ENCODE measurements at places on chromosomes 4 and X.
A peak's percentile ranks its signal among the peaks of the same experiment; 100 is the strongest.

DNA sequence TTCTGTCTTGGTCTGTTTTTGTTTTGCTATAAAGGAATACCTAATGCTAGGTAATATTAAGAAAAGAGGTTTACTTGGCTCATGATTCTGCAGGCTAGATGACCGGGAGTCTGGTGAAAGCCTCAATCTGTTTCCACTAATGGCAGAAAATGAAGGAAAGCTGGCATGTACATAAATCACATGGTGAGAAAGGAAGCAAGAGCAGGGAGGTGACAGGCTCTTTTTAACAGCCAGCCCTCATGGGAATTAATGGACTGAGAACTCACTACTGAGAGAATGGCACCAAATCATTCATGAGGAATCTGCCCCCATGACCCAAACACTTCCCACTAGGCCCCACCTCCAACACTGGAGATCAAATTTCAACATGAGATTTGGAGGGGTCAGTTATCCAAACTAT lies 27.6 kb downstream of the SATL1 start:
- DNase-seq = no peak

DNA sequence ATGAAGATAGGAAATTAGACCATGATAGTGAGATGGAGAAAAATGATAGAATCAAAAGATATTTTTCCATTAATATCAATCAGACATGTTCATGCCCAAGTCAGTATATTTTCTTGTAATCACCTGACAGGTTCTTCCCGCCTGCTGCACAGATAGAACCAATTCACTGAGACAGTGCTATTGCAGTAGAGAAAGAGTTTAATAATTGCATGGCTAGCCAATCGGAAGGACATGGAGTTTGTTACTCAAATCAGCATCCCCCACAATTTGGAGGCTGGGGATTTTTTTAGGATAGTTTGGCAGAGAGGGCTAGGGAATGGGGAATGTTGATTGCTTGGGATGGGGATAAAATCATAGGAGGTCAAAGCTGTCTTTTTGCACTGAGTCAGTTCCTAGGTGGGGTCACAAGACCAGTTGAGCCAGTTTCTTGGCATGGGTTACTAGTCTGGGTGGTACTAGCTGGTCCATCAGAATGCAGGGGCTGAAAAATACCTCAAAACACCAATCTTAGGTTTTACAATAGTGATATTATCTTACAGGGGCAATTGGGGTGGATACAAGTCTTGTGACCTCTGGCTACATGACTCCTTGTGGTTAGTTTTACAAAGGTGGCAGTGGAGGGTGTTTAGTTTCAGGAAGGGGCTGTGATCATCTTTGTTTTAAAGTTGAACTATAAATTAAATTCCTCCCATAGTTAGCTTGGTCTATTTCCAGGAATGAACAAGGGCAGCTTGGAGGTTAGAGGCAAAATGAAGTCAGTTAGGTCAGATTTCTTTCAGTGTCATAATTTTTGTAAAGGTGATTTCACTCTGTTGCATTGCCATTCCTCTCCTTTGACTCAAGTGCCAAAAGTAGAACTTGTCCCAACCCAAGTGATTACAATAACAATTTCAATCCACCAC lies 100.3 kb upstream of the PDE5A start:
- DNase-seq = no peak

DNA sequence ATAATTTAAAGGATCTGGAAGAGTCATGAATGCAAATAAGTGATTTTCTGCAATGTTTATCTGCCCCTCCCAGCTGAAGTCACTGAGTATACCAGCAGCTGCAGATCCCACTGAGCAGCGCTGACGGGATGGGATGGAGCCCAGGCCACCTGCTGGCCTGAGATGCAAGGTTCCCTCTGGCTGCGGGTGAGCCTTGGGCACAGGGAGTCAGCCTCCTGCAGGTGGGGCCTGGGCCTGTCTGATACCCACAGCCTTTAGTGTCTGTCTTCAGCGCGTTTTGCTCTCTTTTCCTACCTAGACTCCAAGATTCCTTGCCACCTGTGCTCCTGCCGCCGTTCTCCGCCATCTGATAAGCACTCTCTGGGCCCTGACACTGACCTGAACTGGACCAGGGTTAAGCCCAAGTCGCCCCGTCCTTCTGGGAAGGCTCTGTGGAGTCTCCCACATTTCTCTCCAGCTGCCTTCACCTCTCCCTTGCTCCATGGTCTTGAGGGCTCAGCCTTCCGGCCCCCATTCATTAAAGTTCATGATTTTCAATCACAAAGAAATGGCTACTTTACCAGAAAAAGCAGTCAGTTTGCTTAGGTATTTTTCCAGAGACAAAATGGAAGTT lies 223.1 kb upstream of the FAT1 start:
- peak; percentile 77 for DNase-seq

DNA sequence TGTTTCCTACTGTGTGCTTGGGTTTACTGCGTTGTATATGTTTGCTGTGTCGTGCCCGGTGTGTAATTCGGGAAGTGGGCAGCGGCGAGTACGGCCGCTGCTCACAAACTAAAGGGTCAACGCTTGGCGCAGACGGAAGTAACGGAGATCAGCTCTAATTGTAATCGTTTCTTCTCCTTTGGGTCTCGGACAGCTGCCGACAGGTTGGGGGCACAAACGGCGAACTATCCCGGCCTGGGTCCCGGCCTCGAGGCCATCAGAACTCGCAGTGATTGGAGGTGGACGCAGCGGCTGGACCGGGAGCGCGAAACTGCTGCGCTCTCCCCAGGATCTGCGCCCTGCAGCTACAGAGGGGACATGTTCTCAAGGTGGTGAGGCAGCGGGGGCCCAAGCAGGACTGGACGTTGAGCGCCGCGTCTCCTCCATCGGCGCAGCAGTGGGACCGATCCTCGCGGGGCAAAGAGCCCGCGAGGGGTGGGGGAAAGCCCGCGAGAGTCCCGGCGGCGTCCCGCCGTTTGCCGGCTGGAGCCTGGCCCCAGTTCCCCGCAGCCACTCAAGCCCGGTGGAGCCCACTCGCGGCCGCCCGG lies 516 bp upstream of the ZIC3 start:
- DNase-seq = no peak

DNA sequence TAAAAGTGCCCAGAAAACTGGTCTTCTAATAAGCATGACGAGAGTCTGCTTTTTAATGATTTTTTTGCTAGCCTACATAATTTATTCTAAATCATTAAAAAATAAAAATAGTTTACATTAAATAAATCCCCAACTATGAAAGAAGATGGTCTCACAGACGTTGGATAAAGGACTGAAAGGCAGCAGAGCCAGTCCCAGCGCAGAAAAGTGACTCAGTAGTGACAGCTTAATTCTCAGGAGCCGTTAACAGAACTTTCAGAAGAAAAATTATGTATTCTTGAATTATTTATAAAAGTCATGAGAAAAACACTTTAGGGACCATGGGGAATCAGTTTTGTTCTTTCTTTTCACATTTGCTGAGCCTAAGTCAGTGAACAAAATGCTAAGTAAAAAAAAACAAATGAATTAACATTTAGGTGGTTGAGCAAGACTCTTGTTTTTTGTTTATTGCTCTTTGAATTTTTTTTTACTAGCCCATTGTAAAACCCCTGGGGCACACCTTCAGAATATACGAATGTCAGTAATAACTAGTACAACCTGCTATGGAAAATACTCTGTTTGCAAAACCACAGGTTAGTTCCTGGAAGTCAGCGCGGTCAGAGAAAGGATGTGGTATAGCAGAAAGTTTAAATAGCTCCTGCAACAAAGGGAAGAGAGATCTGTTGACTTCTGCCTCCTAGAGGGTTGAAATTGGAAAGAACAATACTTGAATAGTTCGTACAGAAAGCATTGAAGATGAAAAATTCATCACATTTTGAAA lies 50.4 kb upstream of the CCDC160 start:
- DNase-seq = no peak

DNA sequence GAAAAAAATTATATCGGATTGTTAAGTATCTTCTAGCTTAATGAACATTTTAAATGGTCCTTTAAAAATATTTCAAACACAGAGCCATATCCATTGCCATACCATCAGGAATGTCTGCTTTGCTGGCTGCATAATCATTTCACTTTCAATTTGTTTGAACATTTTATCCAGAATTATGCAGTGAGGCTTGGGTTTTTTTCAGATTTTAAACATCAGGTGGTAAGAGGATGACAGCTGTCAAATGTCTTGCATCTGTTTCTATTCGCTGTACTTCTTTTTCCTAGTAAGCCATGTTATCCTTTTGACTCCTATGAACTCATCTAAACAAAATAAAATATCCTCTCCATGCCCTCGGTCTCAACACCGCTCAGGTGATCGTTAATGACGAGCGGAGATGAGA lies 802 bp downstream of the RFC1 start:
- DNase-seq = no peak

DNA sequence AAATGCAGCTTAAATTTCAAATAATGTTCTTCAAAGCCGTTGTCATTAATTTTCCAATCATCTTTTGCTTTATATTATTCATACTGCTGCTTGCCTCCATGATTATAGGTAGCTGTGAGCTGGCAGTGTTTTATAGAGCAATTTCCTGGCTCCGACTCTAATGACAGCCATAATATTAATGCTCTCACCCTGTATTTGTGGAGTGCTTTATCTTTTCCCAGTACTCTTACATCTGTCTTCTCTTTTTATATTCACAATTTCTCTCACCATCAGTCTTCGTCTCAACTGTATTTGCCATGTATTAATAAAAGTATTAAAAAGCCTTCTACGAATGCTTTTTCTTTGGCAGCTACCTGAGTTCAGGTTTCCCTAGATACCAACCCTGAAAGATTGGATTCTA lies 21.0 kb downstream of the ATXN3L start:
- no peak for DNase-seq

GRCh38 chr4:167475951-167476350 lies 241.7 kb upstream of the SPOCK3 start:
- DNase-seq = no peak

DNA sequence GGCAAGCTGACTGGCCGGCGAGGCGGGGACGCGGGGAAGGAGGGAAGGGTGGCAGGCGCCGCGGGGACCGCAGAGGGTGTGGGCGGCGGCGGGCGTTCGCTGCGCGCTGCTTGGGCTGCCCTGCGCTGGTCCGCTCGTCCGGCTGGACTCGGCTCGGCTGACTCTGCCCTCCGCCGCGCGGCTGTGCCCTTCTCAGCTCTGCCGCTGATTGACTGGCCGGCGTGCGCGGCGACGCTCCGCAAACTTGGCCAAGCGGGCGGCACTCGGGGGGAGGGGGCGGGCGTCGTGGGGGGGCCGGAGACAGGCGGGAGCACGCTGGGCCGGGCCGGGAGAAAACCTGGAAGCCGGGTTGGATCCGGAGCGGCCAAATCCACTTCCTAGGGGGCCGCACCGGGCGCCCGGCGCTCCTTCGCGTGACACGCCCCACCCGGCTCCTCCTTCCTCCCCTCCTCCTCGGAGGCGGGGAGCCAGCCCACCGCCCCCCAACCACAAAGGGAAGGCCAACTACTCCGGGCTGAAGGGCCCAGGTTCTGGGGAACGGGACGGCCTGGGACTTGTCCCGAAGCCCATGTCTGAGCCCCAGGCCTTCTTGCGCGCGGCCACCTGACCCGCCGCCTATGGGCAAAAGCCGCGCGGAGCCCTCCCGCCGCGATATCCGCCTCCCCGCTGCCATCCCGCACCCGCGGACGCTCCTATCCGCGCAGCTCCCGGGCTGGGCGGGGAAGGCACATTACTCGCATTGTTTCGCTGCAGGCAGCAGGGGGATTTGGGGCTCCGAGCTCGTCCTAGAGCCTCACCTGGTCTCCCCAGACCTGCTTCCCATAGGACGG lies at the start of gene GPC4:
TSS of gene GPC4 (minus strand) at position 214 of the 830 bp plus-strand sequence. CDS start 524 bp downstream, outside the sequence.
- peak; percentile 87 for DNase-seq

GRCh38 chrX:93985344-93986307 lies 311.6 kb downstream of the FAM133A start:
- no peak for DNase-seq

- no peak for DNase-seq
Observed at GRCh38 chrX:10939424-10939823, 171.7 kb upstream of the HCCS start.

DNA sequence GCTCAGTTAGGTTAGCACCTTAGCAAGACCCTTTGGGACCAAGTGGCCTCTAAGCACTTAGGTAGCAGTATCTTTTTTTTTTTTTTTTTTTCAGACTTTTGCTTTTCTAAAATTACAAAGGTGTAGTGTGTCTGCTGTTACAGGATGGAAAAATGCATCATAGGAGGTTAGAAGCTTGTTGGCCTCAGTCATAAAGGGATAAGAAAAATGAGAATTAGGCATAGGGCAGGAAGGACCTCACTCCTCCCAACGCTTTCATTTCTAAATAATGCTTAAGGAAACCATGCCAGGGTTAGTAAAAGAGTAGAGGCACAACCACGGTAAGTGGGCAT lies 148.4 kb upstream of the PLAC1 start:
- DNase-seq = no peak

DNA sequence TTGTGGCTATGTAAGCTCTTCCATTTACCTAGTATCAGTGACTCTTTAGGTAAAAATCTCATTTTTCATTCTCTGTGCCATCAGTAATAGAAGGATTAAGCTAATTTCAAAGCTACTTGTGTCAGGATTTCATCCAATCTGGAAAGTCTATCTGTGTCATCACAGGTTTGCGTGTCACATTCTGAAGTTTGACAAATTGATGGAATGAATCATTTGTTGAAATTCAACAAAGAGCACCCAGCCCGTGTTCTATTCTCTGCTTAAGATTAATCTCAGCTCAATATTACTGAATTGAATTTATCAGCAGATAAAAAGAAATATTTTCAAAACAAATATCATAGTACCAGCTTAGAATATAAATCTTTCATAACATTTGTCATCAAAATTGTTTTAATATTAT lies 35.8 kb downstream of the LANCL3 start:
- DNase-seq = no peak

GRCh38 chrX:69218407-69218997 lies 53.2 kb upstream of the PJA1 start:
- DNase-seq = no peak

DNA sequence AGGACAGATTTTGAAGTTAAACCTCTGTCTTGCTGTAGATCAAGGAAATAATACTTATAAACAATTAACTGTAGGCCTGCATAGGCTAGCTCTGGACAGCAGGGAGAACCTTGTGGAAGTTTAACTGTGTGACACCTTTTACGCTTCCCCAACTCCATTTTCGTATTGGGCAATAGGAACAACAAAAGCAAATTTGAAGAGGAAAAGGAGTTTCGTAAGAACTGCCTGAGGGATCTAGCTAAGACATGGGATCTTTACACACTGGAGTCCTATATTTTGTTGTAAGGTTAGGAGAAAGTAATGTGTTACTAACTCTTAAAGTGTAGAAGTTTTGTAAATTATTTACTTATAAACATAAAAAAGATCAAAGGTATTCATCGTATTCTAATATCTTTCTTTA lies 324.9 kb upstream of the CASK start:
- DNase-seq = no peak

DNA sequence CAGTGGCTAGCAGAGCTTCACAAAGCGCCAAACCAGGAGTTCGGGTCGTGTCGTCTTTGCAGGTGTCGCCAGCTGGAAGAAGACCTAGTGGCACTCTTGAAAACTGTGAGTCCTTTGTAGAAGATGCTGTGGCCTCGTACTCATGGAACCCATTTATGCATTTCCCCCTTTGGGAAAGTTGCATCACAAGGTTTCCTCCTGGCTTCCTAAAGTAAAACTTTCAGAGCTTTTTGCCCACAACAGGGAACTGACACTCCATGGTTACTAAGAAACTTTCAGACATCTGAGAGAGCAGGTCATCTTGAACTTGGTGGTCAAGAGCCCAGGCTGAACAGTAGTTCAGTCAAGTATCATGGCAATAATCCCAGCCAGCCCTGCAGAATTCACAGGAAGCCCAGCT lies 15.9 kb upstream of the NOCT start:
- no peak for DNase-seq

Measured in mucosa of descending colon (tissue), 3 donors.